GM20000 (cell line): ENCODE measurements at places on chromosomes 6 and 20.

DNA sequence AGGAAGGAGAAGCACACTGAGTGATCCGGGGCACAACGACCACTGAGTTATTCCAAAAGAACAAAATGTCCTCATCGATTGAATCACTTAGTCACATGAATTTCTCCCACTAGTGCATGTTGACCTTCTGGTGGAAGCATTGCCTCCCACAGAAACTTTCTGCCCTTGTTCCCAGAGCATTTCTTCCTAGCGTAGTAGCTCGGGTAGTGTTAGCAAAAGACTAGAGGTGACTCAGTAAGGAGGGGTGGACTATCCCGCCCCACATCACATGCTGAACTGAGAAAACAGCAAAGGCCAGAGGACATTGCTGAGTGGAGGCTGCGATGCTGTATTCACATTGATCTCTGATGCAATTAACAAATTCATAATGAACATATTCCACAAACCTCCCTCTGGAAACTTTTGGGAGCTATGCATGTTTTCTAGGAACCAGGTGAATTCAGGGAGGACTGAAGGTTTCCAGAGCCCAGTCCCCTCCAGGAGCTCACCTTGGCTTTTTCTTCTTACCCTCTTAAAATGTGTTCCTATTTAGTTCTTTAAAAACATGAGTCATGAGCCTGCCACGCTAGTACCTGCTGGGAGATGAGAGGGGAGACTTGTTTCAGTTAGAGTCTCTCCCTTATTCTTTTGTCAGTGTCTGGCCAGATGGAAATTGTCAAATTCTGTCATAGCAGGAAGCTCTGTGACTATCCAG lies 507.9 kb downstream of the CDH26 start:
- DNase-seq = no peak

DNA sequence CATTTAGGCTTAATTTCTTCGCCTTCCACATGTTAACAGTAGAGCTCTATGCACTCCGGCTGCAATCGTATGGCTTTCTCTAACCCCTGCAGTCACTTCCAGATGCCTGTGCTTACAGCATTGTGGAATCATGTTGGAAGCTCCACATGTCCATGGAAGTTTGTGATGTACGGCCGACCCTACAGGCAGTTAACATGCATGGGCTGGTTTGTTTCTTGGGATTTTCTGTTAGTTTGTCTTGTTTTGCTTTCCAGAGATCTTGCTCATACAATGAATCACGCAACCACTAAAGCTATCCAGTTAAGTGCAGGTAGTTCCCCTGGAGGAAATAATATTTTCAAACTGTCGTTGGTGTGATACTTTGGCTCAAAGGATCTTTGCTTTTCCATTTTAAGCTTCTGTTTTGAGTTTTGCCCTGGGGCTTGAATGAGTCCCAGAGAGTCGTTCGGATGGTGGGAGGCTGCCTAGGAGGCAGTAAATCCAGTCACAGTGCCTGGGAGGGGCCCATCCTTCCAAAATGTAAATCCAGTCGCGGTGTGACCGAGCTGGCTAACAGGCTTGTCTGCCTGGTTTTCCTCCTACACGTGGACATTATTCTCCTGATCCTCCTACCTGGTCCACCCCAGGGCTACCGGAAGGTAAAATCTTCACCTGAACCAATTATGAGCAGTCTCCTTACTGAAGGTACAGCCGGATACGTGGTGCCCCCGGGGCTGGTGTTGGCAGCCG lies 225.9 kb downstream of the SMOC2 start:
- DNase-seq = no peak

DNA sequence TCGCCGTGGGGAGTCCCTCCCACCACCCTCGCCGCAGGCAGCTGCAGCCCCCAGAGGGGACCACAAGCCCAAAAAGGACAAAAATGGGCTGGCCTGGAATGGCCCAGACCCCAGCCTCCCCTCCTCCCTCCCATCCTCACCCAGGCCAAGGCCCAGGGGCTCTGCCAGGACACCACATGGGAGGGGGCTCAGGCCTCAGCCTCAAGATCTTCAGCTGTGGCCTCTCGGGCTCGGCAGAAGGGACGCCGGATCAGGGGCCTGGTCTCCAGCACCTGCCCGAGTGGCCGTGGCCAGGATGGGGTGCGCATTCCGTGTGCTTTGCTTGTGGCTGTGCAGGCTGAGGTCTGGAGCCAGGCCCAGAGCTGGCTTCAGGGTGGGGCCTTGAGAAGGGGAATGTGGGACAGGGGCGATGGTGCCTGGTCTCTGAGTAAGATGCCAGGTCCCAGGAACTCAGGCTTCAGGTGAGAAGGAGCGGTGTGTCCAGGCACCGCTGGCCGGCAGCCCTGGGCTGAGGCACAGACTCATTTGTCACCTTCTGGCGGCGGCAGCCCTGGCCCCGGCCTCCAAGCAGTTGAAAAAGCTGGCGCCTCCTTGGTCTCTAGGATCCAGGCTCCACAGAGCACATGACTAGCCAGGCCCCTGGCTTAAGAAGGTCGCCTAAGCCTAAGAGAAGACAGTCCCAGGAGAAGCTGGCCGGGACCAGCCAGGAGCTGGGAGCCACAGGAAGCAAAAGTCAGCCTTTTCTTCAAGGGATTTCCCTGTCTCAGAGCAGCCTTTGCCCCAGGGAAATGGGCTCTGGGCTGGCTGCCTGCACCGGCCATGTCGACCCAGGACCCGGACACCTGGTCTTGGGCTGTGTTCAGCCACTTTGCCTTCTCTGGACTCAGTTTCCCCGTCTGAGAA lies 35.2 kb upstream of the MRGBP start:
- DNase-seq = no peak

DNA sequence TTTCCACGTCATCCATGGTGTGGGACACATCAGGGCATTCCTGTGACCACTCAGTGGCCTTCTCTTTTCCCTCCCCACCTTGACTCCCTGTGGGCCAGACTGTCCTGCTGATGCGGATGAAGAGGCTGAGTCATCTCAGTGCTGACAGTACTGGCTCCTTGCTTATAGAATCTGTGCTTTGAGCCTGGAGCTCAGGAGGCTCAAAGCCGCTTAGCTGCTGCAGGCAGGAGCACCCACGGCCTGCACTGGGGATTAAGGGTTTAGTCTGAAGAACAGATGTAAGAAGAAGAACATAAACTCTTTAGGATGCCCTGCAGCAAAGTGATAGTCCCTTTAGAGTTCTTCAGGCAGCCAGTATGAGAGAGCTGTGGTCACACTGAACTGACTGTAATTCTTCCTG lies 642.0 kb upstream of the CHD6 start:
- DNase-seq = no peak

DNA sequence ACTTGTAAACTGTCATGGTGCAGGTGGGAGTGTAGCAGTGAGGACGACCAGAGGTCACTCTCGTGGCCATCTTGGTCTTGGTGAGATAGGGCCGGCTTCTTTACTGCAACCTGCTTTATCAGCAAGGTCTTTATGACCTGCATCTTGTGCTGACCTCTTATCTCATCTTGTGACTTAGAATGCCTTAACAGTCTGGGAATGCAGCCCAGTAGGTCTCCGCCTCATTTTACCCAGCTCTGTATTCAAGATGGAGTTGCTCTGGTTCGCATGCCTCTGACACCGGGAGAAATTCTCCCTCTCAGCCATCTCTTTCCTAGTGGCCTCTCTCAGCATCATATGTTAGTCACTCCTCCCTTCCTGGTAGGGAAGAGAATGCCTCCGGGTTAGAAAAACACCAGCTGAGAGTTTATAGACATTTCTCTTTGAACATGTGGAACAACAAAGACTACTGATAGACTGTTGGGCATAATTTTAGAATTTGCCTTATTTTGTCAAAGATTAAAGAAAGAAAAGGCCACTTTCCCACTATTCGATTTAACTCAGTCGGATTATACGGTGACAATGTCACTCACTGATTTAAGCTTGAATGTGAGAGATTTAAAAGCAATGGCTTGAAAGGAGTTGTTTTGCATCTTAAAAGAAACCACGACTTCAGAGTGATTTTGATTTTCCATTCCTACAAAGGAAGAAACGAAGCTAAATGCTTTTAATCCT lies 67.9 kb upstream of the SNX9 start:
- DNase-seq = no peak

DNA sequence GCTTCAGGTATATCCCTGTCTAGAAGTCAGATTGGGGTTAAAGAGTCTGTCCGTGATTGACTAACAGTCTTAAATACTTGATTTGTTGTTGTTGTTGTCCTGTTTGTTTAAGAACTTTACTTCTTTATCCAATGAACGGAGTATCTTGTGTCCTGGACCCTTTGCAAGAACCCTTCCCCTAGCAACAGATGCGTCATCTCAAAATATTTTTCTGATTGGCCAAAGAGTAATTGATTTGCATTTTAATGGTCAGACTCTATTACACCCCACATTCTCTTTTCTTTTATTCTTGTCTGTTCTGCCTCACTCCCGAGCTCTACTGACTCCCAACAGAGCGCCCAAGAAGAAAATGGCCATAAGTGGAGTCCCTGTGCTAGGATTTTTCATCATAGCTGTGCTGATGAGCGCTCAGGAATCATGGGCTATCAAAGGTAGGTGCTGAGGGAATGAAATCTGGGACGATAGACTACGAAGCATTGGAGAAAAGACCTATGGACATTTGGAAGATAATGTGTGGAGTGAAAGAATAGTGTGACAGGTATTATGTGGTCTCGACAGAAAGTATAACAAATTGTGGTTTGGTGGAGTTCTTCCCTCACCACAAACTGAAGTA lies at the start of gene HLA-DRA:
HLA-DRA (plus strand) TSS at position 286 of the 613 bp plus-strand sequence; CDS start at position 350, 64 bp downstream.
- peak; percentile 81 for DNase-seq

DNA sequence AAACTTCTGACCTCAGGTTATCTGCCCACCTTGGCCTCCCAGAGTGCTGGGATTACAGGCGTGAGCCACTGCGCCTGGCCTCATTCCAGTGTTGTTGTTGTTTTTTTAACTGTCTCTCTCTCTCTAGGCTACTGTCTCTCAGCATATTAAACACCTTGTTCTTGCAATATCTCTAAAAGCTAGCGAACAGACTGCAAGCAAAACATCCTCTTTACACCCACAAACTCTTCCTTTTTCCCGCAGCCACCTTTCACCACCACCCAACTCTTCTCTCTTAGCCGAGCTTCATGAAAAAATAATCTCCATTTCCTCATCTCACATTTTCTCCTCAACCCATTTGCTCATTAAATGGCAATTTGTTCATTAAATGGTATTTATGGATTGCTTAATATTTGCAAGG lies 45.5 kb downstream of the SGK1 start:
- DNase-seq = no peak

- no peak for DNase-seq
Measured at GRCh38 chr20:38344107-38344701, 2.1 kb upstream of the LBP start.

- DNase-seq = no peak
Measured at GRCh38 chr6:109045493-109045892, 49.2 kb downstream of the SESN1 start.

- no peak for DNase-seq
Measured at GRCh38 chr20:32891926-32892660, 33.4 kb downstream of the EFCAB8 start.

- DNase-seq = no peak
Measured at GRCh38 chr6:163538331-163538730, 123.8 kb downstream of the QKI start.

DNA sequence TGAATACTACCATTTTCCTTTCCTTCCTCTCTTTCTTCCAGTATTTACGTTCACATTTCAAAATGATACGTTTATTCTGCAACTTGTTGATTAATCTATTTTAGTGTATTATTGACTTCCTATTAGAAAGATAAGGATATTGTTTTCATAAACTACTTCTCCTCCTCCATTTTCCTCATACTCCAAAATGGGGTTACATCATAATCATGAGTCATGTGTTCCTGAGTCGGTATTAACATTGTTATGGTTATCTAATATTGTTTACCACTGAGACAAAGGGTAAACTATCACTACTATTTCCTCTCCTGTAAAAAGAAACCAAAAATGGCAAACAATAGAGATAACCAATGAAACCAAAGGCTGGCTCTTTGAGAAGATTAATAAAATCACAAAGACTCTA lies 126.5 kb upstream of the CDYL start:
- no peak for DNase-seq

DNA sequence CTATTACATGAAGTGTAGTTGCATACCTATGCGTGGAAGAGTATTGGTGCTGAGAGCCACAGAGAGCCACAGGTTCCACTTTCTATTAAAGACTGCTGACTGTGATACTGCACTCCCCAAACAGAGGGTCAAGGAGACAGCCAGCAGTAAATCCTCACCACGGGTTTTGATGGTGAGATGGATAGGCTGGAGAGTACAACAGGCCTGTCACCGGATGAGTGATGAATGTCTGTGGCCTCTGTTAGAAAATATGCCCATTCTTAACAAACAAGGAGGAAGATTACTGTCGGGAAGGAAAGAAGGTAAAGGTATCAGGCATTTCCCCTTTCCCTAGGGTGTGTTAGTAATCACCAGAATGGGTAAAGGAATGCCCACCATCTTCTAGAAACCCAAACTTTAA lies 286.5 kb downstream of the ALDH8A1 start:
- no peak for DNase-seq

GRCh38 chr6:125102891-125103290 lies 50.7 kb upstream of the TPD52L1 start:
- DNase-seq = no peak

GRCh38 chr20:36658300-36658699 lies 12.3 kb upstream of the SLA2 start:
- no peak for DNase-seq

DNA sequence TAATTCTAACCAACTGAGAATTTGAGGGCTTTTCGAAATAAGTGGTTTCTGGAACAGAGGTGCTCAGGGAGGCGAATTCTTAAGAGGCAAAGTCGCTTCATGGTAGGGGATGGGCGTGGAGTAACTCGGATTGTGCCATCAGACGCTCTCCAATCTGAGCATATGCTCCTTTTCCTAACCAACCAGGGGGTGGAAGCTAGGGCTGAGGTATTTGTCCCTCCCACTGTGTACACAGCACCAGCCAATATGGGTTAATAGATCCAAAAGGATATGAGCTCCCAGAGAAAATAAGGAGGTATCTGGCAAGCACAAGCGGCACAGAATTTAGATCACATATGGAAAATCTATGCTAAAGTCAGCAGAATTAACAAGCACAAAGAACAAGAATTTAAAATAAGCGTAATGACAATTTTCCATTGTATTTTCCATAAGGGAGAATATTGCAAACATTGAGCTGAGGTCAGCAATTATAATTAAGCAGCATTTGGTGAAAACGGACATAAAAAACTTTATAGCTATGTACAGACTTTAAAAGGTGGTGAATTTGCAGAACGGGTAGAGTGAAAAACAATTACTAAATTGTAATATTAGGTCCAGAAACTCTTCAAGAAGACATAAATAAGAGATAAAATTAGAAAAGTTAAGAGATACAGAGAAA lies 55.0 kb upstream of the PHACTR1 start:
- no peak for DNase-seq

DNA sequence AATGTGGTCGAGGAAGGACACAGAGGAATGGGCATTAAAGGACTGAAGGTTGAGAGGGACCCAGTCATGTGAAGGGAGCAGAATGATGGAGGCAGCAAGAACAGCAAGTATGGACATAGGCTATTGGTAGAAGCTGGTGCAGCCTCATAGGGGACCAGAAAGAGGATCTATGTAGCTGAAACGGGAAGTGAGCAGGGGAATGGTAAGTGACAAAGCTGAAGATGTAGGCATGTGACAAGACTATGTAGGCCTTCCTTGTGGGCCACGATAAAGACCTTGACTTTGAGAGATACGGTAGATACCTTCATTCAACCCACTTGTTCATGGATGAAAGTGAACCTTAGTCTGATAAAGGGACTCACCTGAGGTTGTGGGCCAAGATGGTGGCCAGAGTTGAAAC lies 3.5 kb downstream of the CTNNBL1 start:
- peak; percentile 64 for DNase-seq
